Pulmonary artery endothelial cell (primary cell): ENCODE measurements at places on chromosomes 11 and 22.

- no peak for DNase-seq
These were observed 10.3 kb downstream of the PARVG start for GRCh38 chr22:44191036-44191454.

GRCh38 chr11:94142308-94143281 lies 14.0 kb downstream of the PANX1 start:
- no peak for DNase-seq

DNA sequence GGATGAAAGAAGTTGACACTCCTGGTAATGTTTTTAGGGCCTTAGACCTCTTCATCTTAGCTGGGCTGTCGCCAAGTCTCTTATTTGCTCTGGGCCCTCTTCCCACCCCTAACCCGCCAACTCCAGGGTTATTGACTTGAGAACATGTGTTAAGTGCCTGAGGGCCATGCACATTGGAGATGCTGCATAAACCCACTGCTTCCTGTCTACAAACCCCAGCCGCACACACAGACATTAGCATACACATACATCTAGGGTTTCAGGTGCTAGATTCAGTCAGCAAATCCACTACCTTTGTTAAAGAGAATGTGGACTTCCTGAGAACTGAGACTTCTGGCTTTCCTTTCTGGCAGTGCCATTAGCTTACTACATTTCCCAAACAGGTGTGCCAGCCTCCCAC lies 817 bp downstream of the PANX3 start:
- DNase-seq = no peak

- DNase-seq = no peak
These were observed 33.0 kb upstream of the SOX10 start for GRCh38 chr22:38017272-38017920.

DNA sequence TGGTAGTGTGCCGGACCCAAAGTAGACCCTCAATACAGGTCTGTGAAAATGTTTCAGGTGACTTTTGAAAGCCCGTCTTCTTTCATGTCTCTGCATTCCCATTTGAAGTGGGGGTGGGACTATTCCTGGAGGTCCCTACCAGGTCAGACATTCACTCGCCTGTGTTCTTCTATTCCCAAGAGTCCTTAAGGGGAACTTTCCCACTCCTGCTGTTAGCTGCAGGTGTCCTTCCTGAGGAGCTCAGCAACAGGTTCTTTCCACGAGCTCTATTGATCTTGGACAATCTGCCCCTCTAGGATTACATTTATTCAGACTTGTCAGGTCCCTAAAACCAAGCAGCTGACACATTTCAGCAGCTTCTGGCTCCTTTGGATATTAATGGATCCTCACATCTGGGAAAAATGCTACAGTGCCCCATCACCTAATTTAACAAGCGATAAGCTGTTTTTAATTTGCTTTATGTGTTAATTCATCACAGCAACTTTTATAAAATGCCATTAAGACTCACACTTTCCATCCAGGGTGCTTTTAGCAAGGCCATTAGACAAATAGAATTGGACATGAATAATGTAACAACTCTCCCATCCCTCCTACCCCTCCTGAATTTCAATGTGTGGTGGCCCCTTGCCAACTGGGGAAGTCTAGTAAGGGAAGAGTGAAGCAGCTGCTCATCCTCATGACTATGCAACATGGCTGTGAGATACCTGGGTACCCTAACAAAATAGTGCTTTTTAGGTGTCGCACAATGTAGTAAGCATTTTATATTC lies 259.5 kb upstream of the CCDC90B start:
- no peak for DNase-seq

- DNase-seq = no peak
These were observed 68.3 kb downstream of the IGLL1 start for GRCh38 chr22:23511627-23512347.

DNA sequence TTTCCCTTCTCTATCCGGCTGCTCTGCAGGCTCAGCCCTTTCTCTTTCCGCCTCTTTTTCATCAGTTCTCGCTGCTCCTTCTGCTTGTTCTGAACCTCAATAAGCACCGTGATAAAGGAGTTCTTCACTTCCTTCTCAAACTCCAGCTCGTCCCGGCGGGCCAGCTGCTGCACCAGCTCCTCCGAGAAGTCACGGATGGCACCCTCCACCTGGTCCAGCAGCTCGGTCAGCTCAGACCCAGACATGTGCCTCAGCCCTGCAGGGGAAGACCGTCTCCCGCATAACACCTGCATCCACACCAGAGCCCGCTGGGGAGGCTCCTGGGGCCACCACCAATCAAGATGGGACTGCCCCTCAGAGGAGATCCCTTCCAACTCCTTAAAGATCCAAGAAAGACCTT lies 40.2 kb downstream of the FEZ1 start:
- no peak for DNase-seq

DNA sequence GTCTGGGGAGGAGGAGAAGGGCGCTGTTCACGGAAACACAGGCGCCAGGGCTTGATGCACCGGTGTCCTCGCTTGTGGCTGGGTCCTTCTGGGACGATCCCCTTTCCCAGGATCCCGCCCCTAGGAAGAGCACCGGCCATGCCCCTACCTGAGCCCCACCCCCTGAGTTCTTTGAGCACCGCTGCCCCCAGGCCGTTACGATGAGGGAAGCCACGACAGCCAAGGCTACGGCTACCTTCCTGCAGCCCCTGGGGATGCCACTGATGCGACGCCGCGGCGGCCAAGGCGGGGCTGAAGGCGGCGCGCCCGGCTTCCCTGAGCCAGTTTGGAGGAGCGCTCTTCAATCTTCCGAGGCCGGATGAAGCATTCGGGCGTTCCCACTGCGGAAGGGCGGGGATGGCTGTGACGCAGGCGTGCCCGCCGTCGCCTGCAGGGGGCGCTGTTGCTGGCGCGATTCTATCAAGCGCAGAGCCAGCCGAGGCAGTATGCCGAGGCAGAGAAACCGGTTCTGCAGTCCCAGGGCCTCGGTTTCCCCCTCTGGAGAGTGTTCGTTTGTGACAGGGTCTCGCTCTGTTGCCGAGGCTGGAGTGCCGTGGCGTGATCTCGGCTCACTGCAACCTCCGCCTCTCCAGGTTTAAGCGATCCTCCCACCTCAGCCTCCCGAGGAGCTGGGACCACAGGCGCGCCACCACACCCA lies 9.7 kb upstream of the NEFH start:
- no peak for DNase-seq

- no peak for DNase-seq
These were observed 28.3 kb downstream of the TRMU start for GRCh38 chr22:46363611-46364321.

- no peak for DNase-seq
These were observed 197.0 kb downstream of the SBF2 start for GRCh38 chr11:10096987-10097386.

GRCh38 chr11:47257517-47258316 lies at the start of gene NR1H3:
Gene NR1H3 (plus strand): TSS chr11:47257996. CDS start chr11:47259217, 1,221 bp downstream.
- no peak for DNase-seq

- DNase-seq = no peak
These were observed 16.6 kb downstream of the SEC14L3 start for GRCh38 chr22:30455075-30455840.

GRCh38 chr11:16867097-16867496 lies 128.7 kb downstream of the C11orf58 start:
- DNase-seq = no peak

DNA sequence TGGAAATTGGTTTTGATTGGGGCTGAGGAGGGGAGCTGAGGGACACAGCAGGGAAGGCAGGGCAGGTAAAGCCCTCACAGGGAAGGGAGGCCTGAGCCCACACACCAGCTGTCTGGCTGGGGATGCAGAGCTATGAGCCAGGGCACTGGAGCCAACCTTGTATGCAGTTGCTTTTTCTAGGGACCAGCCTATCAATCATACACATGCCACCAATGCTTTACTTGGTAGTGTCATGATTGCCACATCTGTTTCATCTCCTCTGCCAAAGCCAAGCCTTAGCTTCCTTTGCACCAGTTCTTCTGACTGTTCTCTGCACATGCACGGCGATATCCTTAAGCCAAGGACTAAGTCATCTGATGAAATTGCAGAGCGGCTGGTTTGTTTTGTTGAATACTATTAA lies 207.1 kb upstream of the PLET1 start:
- no peak for DNase-seq

DNA sequence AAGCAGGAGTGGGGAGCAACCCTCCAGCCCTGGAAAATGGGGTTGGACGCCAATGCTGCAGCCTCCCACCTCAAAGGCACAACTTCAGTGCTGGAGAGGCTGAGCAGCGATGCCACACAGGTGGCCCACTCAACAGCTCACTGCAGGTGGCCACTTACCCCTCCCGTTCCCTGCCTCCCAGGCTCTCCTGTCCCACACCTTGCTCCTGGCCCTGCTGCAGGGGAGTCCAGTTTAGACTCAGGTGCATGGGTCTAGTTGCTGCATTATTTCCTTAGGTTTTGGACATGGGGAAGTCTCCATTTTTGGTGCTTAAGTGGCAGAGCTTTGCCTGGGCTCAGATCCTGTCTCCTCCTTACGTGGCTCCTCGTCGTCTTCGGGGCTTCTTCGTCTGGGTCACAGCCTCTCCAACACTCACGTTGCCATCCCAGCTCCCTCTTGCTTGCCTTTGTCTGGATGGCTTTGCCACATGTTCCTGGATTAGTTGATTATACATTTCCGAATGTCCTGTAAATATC lies 898.3 kb downstream of the BRD1 start:
- no peak for DNase-seq

GRCh38 chr11:14414470-14415461 lies 55.8 kb upstream of the RRAS2 start:
- no peak for DNase-seq

- no peak for DNase-seq
These were observed 11.5 kb upstream of the NAP1L4 start for GRCh38 chr11:3003396-3004231.

DNA sequence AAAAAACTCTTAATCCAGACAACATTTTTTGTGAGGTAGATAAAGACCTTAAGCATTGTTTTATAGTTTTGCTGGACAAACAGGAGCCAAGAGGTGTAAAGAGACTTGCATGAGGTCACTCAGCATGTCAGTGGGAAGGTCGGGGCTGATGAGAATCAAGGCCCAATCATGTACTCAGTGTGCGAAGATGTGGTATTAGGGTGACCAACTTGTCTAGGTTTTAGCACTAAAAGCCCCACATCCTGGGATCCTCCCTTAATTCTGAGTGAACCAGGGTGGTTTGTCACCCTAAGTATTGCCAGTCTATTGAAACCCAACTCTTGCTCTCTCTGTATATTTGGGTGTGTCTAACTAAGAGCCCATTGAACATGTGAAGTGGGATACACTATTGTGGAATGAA lies 19.5 kb upstream of the SORL1-AS1 start:
- DNase-seq = no peak

DNA sequence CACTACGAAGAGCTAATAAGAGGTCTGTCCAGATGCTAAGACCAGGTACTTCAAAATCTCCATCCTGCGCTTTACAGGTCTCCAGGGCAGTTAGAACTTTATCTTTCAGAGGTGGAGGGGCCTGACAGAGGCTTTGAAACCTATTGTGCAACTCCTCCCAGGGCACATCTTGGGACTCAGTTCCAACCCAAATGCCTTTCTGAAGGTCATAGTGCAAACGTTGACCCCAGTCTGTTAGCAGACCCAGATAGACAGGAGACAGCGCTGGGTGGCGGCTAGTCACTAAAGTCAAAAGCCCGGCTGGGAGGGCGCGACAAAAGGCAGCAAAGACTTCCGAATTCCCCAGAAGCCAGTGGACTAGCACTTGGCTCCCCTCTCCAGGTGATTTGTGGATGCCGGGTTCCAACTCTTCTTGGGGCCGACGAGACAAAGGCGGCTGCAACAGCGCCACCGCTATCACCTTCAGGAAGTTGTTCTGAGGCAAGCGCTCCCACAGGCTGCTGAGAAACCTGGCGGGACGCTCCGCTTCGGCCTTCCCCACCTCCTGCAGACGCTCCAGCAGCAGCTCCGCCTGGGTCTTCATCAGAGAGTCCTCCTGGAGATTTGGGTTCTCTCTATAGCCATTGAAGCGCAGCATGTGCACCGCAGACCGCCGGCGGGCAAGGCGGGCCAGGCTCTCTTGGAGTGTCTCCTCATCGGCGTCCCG lies 728 bp downstream of the FANCF start:
- DNase-seq = no peak

- no peak for DNase-seq
These were observed 39.2 kb downstream of the PTPRJ start for GRCh38 chr11:48019595-48019994.

DNA sequence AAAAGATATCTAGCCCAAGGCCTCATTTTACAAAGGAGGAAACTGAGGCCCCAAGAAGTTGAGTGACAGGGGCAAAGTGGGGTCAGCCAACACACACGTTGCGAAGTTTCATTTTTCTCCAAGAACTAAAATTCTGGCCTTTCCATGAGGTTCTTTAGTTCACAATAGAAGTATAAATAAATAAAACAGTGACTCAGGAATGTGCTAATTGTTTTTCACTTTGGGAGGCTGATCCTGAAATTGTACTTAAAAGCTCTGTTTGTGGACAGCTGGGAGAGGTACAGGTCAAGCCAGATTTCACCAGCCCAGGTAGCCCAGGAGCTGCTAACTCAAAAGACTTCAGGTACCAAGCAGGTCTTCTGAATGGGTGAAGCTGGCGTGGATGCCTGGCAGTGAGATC lies 105.2 kb downstream of the TRAF6 start:
- no peak for DNase-seq

DNA sequence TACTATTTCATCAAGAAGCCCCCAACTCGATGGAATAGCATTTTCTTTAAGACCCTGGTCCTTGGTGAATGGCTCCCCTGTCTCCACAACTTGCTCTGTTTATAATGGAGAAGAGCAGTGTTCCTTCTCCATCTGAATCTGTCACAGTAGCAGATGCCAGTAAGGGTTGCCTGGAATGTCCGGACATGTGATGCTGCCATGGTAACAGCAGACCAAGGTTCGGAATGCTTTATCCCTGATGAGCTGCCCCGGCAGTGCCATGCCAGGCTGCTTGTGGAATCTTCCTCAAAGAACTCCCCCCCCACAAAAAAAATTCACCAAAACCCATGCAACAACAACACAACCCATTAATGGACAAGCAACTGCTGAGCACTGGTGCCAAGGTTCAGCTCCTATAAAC lies 72.5 kb downstream of the KCNC1 start:
- no peak for DNase-seq

- DNase-seq = no peak
These were observed 43.9 kb downstream of the CCDC34 start for GRCh38 chr11:27319072-27319471.

DNA sequence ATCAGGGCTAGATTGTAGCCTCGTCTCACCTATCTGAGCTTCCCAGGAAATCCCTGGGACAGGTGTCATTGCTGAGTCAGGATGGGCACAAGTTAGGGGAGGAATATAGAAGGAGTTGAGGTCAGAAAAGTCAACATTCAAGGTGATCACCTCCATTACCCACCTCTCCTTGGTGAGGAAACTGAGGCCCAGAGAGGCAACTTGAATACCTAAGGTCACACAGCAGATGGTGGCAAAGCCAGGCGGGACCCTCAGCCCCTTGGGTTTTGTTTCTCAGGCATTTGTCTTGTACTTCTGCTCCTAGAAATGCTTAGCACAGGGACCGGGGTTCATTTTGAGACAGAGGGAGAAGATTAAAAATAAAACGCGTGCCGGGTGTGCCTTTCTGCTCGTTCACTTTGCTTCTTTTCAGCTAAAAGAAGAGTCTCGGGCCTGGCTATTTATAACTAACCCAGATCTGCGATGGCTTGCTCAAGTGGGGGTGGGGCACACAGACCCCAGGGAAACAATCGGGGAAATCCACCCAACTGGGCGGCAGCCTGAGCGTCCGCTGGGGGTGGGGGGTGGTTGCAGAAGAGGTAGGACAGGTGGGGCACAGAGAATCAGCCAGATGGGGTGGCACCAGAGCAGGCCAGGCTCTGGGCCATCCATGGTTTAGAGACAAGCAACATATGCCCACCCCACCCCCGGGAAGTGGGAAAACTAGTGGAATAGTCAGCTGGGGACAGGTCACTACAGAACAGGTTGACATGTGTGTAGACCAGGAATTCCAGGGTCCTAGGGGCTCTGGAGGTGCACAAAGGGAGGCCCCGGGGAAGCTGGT lies 3.9 kb upstream of the GNAZ start:
- DNase-seq = no peak

GRCh38 chr11:76574406-76574805 lies 96.1 kb downstream of the LRRC32 start:
- no peak for DNase-seq
